ENCODE measurements at places on chromosomes 7 and 10.

DNA sequence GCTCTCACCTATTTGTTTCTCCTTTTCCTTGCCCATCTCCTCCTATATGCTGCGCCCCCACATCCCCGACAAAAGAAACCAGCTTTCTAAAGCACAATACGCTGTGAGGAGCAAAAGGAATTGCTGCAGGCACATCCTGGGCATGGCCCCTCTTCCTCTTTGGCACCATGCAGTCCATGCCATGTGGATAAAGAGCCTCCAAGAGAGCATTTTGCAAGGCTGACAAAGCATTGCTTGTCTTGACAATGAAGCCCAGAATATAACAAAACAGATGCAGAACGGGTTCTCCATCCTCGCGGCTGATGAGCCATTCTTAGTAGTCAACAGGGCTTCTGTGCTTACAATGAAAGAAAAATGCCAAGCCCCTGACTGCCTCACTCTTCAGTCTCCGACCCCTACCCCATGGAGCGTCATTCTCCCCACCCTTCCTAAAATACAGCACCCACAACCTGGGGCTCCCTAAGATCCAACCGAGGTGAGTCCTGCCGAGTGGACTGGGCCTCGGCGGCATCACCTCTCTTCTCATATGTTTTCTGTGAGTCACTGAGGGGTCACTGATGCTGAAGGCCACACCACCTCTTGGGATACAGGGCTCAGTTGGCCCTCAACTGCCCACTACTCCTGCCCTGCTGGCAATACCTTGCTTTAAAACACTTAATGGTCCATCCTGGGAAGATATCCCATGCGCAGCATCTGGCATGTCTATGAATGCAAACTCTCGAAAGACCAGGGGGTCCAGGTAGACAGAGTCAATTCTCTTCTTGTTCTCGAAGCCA is 47.5 kb downstream of the GSDME start:
- DNase-seq: no peak

- DNase-seq: no peak
These were observed 30.7 kb downstream of the TECTB start for GRCh38 chr10:112313911-112314310.

GRCh38 chr10:1120801-1121211 is 64.6 kb downstream of the WDR37 start:
- no peak for DNase-seq

DNA sequence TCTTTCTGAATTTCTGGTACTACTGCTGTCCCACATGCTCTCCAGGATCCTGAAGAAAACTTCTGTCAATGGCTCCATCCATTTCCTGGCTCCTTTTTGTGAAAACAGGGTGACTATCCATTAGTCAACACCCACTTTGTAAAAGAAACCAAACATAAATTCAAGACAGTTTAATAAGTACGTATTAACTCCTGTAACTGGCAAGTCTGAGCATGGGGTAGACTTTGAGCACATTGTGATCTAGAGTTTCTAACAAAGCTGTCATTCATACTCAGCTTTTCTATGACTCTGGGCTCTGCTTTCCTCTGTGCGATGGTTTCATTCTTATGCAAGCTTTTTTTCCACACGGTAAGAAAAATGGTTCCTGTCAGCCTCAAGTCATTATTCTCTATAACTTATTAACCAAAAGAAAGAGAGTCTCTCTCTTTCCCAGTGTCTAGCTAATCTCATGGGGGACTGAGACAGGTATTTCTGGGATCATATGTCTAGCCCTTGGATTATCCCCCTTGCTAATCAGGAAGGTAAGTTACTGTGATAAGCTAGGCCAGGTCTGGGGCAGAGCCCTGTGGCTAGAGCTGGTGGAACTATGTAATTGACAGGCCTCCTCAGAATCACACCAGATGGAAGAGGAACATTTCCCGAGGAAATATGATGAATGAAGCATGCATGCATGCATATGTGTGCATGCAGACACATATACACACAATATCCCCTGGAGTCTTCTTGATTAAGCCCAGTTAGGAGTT is 98.5 kb downstream of the GNAI1 start:
- DNase-seq: no peak

DNA sequence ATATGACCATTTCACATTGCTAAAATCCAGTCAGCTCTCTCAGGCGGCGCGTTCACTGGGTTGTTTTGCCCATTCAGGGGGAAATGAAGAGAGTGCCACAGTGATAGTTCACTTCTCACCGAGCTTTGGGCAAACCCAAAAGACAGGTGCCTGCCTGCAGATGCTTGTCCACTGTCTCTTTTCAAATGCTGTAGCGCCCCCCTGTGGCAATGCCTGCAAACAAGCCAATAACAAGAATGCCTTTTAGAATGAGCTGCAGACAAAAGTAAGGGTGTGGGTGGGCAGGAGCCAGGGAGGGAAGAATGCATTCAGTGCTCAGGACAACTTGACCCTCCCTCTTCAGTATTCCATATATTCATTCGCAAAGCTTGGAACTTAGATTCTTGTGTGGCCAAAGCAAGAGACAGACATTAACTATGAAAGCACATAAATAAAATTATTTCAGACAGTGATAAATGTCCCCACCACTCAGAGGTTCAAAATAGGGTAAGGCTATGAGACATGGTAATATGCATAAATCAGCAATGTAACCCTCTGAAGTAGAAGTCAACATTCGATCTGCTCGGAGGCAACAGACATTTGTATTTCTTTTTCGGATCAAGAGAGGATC is 86.9 kb downstream of the JAZF1 start:
- DNase-seq: peak; percentile 20

DNA sequence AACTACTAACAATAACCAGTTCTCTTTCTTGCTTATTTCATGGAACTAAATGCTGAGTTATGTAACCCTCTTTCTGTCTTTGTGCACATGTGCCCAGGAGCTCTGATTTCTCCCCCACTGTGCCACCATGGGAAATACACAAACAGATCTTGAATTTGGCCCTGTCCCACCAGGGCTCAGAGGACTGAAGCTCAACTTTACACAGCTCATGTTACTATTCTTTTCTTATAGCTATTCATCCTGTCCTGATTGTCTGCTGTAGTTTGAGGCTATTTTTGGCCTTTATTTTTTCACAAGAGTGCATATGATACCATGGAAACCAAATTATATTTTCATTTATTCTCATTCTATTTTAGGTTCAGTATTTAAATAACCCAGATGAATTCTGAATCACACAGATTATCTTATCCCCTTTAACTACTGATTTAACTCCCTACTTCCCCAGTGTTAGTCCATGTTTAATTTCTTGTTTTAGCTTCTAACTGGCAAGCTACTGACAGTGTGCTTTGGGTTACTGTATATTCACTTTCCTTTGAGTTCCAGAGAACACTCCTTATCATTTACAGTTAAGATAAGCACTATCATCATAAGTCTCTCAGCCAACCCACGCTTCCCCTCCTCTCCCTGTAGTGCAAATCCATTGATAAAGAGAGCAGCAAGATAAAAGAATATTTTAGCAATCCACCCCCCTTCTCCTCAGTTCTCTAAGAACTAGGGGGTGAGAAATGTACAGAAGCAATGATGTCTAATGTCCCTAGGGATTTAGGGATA is 71.8 kb upstream of the GSDME start:
- DNase-seq: no peak

GRCh38 chr10:114697061-114697598 is 39.1 kb upstream of the ABLIM1 start:
- no peak for DNase-seq

- no peak for DNase-seq
These were observed 6.7 kb downstream of the TLL2 start for GRCh38 chr10:96507044-96507443.

DNA sequence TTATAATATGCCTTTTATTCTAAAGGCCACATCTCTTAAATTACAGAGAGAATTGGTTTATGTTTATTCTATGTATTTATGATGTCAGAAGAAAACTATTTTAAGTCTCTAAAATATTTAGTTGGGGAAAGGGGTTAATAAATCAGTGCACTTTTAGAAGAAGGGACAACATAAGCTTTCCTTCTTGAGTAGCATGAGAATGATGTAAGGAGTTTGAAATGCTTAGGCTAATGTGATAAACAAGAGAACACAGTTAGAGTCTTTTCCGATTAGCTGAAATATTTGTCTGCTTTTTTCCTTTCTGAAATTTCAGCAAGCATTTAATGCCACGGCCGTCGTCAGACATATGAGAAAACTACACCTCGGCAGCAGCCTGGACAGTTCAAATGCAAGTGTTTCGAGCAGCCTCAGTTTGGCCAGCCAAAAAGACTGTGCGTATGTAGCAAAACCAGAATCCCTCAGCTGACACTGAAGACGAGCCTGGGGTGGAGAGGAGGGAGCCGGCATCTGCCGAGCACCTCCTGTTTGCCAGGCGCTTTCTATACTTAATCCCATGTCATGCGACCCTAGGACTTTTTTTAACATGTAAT is 176.2 kb downstream of the CCDC3 start:
- no peak for DNase-seq

DNA sequence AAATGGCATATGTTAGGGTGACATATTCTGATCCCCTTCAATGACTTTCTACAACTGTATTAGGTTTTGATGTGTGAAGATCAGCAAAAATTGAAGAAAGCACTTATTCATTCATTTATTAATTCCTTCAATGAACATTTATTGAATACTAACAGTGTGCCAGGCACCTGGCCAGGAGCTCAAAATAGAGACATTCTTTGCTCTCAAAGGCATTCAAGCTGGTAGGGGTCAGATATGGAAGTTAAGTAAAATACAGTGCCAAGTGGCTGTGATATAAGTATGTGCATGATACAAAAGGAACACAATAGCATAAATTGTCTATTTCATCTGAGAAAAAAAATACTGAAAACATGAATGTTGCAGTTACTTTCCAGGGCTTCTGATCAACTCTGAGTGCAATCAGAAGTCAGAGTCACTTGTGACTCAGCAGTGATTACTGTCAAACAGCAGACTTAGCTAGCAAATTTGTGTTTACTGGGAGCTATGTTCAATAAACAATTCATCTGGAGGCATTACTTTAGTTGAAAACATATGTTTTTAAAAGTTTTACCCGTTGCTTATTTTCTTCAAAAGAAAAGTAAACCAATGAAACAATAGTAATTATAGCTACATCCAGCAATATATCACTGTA is 60.4 kb upstream of the CACNB2 start:
- DNase-seq: no peak

- no peak for DNase-seq
These were observed 243.0 kb downstream of the SNX13 start for GRCh38 chr7:17697128-17697881.

GRCh38 chr10:15725603-15726002 is 5.9 kb upstream of the ITGA8 start:
- no peak for DNase-seq

DNA sequence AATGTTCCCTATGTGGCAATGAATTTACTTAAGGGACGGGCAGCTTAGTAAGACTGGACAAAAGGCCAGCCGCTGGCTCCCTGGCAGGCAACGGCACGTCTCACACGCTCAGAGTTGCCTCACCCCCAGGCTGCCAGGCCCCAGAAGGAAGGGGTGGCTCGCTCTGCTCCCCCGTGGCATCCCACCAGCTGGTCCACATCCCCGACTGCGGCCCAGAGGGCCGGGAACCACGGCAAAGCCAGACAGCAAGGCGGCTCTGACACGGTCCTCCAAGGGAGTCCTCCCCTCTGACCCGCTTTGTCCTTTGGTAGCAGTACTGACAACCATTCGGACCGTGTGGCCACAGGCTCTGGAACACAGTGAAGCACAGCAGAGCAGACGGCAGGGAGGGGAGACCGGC is 34.1 kb downstream of the NUDT1 start:
- DNase-seq: no peak

GRCh38 chr10:76397181-76398042 is 966.0 kb downstream of the LRMDA start:
- no peak for DNase-seq

- DNase-seq: no peak
These were observed 22.0 kb upstream of the HGF start for GRCh38 chr7:81791568-81792518.

GRCh38 chr7:40597517-40597916 is 462.7 kb downstream of the SUGCT start:
- no peak for DNase-seq

GRCh38 chr10:30832001-30832748 is 199.5 kb downstream of the ZNF438 start:
- no peak for DNase-seq

- DNase-seq: no peak
These were observed 55.7 kb downstream of the ADK start for GRCh38 chr10:74206746-74207145.

DNA sequence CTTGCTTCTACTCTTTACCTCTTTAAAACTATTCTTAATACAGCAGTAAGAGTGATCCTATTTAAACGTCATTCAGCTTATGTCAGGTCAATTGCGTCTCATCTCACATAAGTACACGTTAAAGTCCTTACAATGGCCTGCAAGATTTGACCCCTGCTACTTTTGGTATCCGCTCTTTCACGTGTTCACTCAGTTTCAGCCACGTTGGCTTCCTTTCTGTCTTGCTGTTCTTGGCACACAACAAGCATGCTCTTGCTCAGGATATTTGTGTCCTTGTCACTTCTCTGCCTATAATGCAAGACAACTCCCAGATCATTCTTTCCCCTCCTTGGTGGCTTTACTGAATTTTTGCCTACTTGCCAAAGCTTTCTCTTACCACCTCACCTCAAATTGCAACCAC is 296.8 kb downstream of the PCLO start:
- no peak for DNase-seq

- no peak for DNase-seq
These were observed 40.4 kb downstream of the BAIAP2L1 start for GRCh38 chr7:98360221-98361130.

DNA sequence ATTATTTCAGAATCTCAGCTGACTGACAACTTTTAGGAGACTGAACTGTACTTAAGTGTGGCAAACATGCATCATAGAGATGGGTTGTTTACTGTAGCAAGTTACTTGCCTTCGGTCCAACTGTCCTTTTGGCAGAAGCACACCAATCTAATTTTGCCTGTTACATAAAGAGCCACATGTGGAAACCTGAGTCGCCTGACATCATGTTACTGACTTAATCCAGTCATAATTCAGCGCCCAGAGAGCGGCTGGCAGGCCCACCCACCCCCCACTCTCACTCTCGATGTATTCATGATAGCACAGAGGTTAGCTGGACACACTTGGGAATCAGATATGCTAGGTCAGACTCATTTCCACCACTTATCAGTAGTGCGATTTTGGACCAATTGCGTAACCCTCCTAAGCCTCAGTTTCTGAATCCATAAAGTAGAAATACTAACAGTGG is 57.3 kb upstream of the CAPZA2 start:
- DNase-seq: no peak

Measured in stimulated activated CD4-positive, alpha-beta T cell treated with anti-CD3 and anti-CD28 coated beads, Interleukin-4, amount 100 ng/mL, for 4 hours (primary cell).